Fibroblast of skin of scalp (primary cell): ENCODE measurements at places on chromosomes 6 and 20.
A peak's percentile ranks its signal among the peaks of the same experiment; 100 is the strongest.

DNA sequence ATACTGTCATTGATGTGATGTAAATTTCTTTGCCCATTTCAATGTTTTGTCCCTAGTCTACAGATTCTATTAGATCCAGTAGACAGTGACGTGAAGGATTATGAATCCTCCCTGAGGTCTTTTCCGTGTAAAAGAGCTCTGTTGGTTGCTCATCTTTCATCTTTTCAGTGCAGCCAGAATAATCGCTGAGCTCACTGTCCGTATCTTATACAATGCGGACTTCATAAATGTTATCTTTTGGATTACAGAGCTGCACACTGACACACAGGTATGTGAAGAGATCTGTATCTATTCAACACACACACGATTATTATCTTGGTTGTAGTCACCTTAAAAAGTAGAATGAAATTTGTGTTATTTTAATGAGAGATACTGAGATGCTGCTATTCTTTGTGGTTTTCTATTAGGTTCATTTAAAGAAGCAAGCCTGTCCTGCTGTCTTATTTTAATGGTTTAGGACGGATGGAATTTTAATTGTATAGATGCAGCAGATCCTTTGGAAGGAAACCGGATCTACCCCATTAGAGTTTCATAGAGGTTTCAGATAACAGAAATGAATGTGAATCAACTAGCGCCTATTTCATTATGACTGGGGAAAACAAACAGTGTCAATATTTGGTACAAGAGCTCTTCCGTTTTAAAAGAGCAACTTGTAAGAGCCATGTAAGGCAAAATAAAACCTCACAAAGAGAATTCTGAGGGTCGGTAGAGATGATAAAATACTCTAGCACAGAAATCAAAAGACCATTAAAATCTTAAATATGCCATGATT is 79.4 kb downstream of the BMP6 start:
- DNase-seq: no peak

DNA sequence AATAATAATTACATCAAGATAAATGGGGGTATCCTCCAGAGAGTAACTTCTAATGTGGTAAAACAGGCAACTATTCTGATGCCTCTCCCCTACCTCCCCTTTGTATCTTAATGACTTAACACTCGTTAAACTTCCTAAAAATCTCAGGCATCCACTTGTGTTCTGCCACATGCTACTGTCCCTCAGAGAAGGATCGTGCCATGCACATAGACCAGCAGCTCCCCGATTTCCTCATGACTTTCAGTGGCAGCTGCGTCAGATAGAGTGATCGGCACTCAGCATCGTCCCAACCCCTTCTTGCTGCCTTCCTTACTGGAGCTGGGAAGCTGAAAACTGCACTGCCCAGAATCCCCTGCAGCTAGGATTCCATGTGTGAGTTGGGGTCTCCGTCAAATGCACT is 32.1 kb downstream of the RIPOR2 start:
- DNase-seq: no peak

DNA sequence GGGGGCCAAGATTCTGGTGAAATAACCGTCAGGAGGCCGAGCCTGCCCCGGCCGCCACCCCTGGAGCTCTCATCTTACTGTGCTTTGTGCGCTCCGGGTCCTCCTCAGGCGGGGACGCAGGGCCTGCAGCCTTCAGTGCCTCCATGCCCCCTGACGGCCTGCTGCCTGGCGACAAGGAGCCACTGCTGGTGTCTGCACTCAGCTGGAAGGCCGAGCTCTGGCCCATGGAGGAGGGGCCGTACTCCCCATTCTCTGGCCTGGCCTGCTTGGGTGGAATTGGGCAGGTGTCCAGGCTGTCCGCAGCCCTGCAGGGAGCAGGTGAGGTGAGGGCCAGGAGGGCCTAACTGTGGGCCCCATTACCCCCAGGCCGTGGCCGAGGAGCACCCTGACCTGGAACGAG is 5.3 kb downstream of the ZNF512B start:
- DNase-seq: no peak

DNA sequence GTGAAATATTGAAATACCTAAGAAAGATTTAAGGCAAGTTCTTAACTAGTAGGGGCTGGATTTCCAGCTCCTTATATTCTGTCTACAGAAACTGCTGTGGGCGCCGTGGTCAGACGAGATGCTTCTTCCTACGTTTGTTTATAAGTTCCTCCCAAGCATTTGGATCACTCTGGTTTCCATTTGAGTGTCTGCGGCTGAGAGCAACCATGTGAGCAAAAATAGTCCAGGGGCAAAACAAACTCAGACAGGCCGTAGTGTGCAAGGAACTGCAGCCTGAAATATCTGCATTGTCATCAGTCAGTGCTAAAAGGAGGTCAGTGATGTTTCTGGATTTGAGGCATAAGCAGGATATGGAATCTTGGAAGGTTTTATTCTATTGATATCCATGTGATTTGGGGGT is 485.9 kb upstream of the JAG1 start:
- peak; percentile 84 for DNase-seq

- no peak for DNase-seq
Observed at GRCh38 chr6:82720992-82721391, 344.6 kb downstream of the UBE3D start.

- DNase-seq: no peak
Observed at GRCh38 chr6:80331974-80332373, 225.5 kb downstream of the BCKDHB start.

- no peak for DNase-seq
Observed at GRCh38 chr6:24233813-24234442, 107.9 kb downstream of the NRSN1 start.

DNA sequence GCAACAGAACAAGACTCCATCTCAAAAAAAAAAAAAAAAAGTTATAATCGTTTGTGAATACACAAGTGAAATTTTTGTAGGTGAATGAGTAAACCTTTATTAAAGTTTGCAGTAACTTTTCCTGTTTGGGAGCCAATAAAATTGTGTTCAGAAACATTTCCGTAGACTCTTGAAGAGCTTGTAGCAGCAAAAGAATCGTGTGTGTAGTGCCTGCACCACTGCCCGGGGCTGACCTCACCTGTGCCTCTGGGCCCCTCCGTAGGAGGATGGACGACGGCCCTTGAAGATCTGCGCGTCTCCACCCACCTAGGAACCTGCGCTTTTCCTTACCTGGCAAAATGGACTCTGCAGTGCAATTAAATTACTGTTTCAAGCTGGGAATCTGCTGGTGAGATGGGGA is 366.0 kb downstream of the THBS2 start:
- no peak for DNase-seq

GRCh38 chr6:3748208-3749066 is 3.1 kb downstream of the PXDC1 start:
- DNase-seq: peak; percentile 91

- DNase-seq: no peak
Observed at GRCh38 chr6:12654514-12654913, 62.1 kb upstream of the PHACTR1 start.

GRCh38 chr6:101711518-101711917 is 318.0 kb downstream of the GRIK2 start:
- DNase-seq: no peak

DNA sequence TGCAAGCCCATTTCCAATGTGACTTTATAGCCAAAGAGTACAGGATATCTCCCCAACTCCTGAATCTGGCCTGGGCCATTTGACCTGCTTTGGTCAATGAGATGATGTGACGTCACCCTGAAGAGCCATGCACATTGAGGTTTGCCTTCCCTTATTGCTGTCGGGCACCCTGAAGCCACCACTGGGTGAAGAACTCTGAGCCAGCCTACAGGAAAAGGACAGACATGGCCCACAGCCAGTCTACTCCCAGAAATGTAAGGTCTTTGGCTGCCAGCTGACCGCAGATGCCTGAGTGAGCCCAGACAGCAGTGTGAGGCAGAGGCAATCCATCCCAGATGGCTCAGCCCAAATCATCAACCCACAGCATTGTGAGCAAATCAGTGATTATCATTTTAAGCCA is 3.7 kb upstream of the SYNDIG1 start:
- DNase-seq: peak; percentile 85

GRCh38 chr6:46651006-46651405 is 1.6 kb downstream of the CYP39A1 start:
- DNase-seq: no peak

GRCh38 chr20:43159994-43160393 is 29.7 kb downstream of the PTPRT start:
- no peak for DNase-seq

GRCh38 chr20:56121850-56122249 is 116.5 kb upstream of the CBLN4 start:
- DNase-seq: no peak

- peak; percentile 5 for DNase-seq
Observed at GRCh38 chr6:82712826-82713225, 349.2 kb downstream of the TPBG start.

DNA sequence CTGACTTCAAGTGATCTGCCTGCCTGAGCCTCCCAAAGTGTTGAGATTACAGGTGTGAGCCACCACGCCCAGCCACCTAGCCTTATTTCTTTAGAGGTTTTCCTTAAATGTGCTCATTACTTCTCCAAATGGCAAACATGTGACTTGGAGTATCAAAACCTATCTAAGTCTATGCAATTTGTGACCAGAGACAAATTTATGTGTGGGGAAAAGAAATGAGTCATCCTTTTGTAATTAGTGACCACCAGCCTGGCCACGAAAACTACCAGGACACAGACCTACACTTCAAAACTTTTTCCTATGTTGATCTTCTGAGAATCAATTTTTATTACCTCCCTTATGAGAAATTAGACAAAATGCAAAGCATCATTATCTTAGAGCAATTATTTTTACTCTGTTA is 64.6 kb upstream of the OGFRL1 start:
- no peak for DNase-seq
